ENCODE measurements at places on chromosomes 12 and 14. TPM values are rescaled to one million over a fixed set of nuclear protein-coding genes. Genes with fewer than 3 reads are reported as not detected.

The AMIGO2 gene
- 50.1 TPM for polyA plus RNA-seq

The KCNC2 gene
- 0.59 TPM for polyA plus RNA-seq

- no peak for DNase-seq
These were observed 50.1 kb downstream of the WNK1 start for GRCh38 chr12:802242-803120.

DNA sequence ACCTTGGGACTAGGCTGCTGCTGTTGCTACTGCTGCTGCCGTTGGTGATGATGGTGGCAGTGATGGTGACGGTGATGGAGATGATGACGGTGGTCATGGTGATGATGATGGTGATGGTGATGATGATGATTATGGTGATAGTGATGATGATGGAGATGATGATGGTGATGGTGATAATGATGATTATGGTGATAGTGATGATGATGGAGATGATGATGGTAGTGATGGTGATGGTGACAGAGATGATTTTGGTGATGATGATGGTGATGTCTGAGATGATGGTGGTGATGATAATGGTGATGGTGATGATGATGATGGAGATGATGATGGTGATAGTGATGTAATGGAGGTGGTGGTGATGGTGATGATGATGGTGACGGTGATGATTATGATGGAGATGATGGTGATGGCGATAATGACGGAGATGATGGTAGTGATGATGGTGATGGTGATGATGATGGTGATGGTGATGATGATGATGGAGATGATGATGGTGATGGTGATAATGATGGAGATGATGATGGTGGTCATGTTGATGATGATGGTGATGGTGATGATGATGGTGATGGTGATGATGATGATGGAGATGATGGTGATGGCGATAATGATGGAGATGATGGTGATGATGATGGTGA lies 156.8 kb upstream of the PWP1 start:
- no peak for DNase-seq

- DNase-seq: no peak
These were observed 90.4 kb downstream of the TMEM121 start for GRCh38 chr14:105616802-105617192.

GRCh38 chr12:25866586-25867378 lies 91.7 kb upstream of the RASSF8 start:
- DNase-seq: no peak

GRCh38 chr14:75200451-75200850 lies 24.0 kb upstream of the TMED10 start:
- DNase-seq: peak; percentile 38
